ENCODE measurements at places on chromosomes 1 and 21.

DNA sequence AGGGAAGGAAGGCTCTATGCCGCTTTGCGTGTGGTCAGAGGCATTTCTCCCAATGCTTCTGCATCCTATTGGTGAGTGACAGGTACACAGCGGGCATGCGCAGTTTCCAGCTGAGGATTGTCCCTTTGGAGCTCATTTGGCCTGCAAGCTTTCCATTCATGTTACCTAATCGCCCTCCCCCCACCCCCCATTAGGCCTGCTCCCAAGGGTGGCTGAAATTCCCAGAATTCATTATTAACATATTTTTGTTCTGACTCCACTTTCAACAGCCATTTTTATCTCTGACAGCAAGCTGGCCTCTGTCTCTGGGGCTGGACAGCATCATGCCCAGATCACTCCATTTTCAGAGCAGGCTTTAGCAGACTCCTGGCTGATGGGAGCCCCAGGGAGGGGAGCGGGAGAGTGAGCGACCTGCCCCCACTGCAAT, 25.6 kb downstream of the MIS18A start:
- peak; percentile 35 for DNase-seq

- DNase-seq, result no peak
Observed at GRCh38 chr21:31041295-31042079, 3.2 kb upstream of the KRTAP19-8 start.

- DNase-seq, result no peak
Observed at GRCh38 chr1:209335178-209335577, 248.3 kb upstream of the CAMK1G start.

- no peak for DNase-seq
Observed at GRCh38 chr1:246726881-246727280, 2.7 kb downstream of the SCCPDH start.

DNA sequence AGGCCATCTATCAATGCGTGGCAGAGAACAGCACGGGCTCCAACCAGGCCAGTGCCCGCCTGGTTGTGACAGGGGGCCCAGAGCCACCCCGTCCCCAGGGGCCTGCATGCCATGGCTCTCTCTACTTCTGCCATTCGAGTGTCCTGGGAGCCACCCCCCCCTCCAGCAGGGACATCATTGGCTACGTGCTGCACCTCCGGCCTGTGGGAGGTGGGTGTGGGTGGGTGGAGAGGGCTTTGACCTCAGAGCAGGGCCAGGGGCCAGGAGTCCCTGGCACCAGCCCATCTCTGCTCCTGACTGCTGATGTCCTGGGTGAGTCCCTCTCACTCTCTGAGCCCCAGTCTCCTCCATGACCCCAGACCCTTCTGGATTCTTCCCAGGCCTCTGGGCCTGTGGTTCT, 25.3 kb downstream of the SLC27A3 start:
- no peak for DNase-seq

DNA sequence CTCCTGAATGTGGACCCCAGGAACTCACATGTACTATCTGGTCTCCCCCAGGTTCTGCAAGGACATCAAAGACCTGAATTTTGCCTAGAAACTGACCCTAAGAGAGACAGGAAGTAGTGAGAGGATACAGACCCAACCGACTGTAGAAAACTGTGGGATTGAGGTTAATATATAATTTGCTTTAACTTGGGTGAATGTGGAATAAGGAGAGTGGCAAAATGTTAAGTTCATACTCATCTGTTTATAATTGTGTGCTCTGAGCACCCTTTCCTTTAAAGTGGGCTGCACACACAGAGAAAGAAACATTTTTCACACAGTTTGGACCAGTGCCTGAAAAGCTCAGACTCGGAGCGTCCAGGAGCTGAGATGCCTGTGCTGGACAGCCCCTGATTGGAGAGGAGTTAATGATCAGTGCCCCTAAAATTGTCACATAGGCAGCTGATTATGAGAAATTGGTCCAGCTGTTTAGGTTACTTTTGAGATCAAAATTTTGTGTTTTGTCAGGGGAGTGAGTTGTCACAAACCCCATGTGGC, 37.2 kb downstream of the ROR1 start:
- DNase-seq, result no peak

- no peak for DNase-seq
Observed at GRCh38 chr1:8706995-8707396, 110.4 kb downstream of the RERE start.

DNA sequence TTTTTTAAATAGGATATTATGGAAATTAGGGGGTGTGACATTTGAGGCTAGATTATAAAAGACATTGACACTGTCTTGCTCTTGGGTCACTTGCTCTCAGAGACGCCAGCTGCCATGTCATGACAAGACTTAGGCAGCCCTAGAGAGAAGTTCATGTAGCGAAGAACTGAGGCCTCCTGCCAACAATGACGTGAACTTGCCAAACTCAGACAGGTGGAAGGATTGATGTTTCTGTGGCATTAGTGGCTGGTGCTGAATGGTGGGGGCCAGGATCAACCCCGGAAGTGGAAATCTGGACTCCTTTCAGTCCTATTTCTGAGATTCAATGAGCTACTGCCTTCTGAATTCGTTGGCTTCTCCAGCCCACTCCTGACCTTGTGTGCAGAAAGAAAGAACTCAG, 14.7 kb downstream of the NCF2 start:
- no peak for DNase-seq

- DNase-seq, result no peak
Observed at GRCh38 chr1:10693497-10694273, 102.8 kb downstream of the CASZ1 start.

- peak; percentile 90 for DNase-seq
Observed at GRCh38 chr1:222465211-222466041, 82.5 kb downstream of the HHIPL2 start.

GRCh38 chr21:32917362-32918135, 108.2 kb upstream of the OLIG2 start:
- peak; percentile 19 for DNase-seq

DNA sequence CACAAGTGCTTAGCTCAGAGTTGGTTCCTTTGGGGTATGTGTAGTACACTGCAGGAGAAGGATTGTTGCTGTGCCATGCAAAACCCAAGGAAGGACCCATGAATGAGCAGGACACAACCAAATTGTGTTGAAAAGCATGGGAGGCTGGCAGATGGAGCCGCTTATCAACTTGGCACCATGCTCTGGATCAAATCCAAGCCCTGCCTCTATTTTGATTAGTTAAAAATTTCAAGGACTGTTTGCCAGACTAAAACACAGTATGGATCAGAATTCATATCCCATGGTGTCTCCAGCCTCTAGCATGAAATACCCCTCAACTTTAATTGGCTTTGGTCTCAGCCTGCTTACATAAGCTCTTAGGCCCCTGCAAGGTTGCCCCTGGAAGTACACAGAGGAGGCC, 27.8 kb downstream of the CCDC185 start:
- DNase-seq, result peak; percentile 42

DNA sequence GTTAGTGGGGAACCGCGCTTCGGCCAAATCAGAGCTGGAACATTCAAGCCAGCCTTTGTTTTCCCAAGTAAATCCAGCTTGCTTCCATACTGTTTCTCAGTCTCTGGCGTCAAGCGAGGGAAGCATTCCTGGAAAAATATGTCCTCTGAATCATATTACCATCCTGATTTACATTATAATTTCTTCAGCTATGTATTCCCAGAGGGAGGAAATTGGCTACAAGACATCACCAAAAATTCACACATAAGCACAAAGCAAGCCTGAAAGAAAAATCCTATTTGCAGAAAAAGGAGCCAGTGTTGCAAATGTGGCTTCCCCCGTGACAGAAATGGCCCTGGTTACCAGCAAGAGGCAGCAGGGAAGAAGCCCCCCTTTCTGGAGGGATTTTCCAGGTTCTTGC, 233.3 kb downstream of the KCNJ6 start:
- DNase-seq, result no peak

DNA sequence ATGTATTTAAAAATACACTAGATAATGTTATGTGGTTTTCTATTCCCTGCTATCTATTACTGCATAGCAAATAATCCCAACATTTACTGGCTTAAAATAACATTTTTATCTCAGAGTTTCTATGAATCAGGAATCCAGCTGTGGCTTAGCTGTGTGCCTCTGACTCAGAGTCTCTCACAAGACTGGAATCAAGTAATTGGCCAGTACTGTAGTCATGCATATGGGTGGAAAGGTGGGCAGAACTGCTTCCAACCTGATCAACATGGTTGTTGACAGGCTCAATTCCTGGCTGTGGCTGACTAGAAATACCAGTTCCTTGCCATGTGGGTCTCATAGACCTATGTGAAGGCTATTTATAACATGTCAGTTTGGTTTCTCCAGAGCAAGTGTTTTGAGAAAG, 131.8 kb downstream of the PDE4B start:
- DNase-seq, result no peak

DNA sequence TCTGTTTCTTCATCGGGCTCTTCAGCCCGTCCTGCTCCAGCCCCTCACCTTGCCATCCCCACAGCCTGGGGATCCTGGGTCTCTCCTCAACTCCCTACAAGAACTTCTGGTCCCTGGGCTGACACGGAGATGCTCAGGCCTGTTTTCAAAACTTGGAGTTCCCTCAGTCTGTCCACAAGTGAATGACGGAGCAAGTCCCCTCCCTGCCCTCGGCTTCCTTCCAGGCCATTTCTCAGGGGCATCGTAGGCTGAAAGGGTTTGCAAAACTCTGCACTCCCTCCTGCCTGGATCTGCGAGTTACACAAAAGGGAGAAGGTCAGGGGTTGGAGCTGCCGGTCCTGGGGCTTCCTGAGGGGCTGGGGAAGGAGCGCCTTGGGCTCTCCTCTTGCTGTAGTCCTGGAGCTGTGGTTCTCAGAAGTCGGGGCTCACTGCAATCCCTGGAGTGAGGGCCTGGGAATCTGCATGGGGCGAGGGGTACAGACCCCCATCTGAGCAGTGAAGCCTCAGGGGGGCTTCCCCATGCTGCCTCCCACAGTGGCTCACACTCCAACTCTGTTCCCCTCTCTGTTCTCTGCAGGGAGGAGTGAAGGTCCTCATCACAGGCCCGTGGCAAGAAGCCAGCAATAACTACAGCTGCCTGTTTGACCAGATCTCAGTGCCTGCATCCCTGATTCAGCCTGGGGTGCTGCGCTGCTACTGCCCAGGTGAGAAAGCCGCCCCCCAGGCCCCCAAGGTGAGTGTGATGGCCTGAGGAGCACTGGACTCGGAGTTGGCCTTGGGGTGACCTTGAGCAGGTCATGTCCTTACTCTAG, 100.6 kb upstream of the VAMP3 start:
- DNase-seq, result no peak

DNA sequence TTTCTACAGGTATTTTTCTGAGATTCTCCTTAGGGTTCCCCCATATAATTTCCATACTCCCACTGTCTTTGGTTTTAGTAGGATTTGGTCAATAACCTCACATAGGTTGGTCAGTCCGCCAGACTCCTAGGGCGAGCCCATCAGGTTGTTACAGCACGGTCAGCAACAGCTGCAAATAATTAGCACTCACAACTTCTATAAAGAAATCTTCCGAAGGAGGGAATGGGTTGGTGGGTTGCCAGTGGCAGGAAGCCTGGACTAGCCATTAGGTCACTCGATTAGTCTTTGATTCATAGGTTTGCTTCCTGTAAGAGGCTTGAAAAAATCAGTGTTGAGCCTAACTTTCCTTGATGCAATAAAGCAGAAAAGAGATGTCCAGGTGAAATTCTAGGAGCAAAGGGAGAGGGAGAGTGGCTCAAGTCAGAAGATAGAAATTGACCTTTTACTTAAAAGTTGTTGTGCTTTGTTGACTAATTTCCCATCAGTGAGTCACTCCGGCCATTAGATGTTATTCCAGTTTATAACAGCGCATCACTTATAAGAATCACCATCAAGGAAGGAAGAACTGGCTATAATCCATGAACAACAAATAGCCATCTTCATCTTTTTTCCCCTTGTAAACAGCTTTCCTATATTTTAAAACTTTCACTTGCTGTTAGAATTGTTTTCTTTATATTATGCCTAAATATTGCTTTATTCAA, 88.3 kb downstream of the TPR start:
- no peak for DNase-seq

- peak; percentile 9 for DNase-seq
Observed at GRCh38 chr1:227789084-227790033, 26.1 kb upstream of the PRSS38 start.

DNA sequence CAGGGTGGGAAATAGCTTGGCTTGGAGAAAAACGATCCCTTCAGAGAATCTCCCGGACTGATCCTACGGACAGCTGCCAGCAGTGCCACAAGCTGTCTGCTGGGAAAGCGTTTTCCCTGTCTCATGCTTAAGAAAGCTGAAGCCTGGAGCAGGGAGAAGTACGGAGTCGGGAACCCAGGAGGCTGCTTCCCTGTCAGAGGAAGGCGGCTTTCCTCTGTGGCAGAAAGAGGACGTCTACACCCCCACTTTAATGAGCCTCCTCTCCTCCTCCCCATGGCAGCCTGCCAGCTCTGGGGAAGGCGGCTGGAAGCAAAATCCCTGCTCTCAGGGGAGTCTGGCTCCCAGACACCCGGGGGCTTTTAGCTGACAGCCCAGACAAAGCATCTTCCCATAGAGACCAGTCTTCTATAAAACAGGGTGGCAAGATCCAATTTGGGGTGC, 7.3 kb downstream of the KIF21B start:
- no peak for DNase-seq

DNA sequence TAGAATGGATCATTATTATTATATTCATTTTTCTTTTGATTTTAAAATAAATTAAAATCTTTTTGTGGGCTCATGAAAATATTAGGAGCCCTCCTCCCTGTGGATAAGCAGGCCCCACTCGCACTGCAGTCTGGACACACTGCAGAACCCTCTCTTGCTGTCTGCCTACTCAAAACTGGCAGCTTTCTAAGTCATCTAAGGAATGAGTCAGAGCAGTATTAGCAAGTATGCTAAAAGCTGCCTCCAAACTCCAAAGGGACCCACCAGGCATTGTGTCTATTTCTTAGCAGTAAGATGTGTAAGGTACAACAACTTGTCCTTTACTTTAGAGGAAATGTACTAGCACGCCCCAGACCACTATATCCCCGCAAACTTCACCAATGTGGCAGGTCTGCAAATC, 108.8 kb downstream of the SYF2 start:
- no peak for DNase-seq

Measured in mucosa of gallbladder (tissue), 1 donor.